ENCODE measurements at places on chromosomes 11 and 22.
A peak's percentile ranks its signal among the peaks of the same experiment; 100 is the strongest.

DNA sequence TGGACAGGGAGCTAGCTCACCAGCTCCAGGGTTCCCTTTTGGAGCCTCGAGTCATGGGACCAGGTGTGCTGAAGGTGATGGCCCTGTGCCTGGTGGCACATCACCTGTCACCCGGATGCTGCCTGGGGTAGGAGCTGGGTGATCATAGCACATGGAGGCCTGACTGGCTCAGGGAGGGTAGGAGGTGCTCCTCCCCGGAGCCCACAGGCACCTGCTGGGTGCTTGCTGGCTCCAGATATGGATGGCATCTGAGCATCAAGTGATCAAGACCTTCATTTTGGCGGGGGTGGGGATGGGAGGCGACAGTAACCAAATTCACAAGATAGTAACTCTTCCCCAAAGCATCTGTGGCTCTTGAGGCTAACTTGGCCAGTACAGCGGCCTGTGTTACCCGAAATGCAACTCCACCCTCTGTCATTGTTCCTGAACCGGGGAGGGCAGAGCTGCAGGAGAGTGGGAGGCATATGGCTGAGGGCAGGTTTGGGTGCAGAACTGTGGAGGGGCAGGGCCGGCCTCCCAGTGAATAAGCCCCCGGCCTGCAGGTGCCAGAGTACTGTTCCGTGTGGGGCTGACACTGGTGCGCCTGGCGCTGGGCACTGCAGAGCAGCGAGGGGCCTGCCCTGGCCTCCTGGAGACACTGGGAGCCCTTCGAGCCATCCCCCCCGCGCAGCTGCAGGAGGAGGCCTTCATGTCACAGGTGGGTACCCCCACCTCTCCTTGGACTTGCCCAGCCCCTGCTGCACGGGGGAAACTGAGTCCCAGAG lies 4.7 kb downstream of the TBC1D10C start:
- no peak for DNase-seq

DNA sequence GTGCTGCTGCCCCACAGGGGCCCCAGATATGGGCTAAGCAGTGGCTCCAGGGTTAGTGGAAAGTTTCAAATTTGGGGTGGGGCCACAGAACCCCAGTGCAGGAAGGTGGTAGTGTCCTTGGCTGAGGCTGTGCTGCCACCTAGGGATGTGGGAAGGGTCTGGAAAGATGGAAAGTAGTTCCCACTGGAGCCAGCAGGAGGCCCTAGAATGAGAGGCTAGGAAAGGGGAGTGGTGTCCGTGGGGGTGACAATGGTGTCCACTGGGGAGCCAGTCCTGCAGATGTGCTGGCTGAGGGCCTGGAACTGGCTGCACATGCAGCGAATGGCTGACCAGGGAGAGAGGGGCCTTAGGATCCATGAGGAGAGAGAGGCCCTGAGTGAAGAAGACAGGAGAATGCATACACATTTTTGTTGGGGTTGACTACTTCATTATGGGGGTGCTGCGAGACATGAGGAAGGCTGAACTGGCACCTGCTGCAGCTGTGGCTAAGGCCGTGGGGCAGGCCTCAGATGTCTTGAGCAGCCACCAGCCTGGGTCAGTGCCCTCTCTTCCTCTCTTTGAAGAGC lies 21.1 kb downstream of the RFPL3 start:
- DNase-seq = peak; percentile 16

DNA sequence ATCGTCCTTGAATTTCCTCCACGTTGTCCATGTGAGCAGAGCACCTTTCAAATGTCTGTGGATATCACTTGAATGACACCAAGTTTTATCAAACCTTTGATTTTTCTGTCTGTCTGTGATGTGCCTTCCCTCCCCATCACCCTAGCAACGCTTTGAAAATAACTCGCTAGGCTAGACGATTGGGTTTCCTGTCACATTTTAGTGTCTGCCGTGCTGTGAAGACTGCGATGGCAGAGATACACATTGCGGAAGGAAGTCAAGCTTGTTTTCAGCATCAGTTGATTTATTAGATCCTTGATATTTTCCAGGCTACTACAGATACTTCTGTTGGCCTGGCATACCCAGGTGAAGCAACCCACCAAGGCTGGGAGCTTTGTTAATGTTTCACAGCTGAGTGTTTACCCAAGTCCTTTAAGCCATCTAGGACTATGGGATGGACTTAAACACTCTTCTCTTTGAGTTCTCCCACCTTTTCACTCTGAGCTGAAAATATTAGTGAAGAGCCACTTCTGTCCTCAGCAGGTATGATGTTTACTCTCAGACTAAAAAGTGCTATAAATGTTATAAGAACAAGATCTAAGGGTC lies 93.6 kb upstream of the CD44 start:
- no peak for DNase-seq

- DNase-seq = no peak
These were observed 2.9 kb downstream of the TRPT1 start for GRCh38 chr11:64223001-64223651.

DNA sequence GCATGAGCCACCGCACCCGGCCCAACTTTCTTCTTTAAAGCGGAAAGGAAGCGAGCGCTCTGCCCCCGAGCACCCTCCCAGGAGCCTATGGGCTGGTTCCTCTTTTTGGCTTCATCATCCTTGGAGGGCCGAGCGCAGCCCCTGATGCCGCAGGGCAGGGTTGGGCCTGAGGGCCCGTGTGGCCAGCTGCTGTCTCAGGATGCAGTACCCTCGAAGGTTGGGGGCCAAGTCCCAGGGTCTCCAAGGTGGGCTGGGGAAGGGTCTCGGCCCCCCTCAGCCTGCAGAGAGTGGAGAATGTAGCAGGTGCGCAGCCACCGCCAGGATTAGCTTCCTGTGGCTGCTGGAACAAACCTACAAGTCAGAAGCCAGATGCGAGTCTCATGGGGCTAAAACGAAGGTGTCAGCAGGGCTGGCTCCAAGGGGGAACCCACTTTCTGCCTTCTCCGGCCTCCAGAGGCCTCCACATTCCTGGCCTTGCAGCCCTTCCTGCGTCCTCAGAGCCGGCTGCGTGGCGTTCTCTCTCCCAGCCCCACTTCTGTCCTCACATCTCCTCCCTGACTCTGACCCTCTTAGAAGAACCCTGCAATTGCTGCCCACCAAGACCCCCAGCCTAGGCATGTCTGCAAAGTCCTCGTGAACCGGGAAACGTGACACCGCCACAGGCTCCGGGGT lies 2.9 kb downstream of the PANX2 start:
- no peak for DNase-seq

DNA sequence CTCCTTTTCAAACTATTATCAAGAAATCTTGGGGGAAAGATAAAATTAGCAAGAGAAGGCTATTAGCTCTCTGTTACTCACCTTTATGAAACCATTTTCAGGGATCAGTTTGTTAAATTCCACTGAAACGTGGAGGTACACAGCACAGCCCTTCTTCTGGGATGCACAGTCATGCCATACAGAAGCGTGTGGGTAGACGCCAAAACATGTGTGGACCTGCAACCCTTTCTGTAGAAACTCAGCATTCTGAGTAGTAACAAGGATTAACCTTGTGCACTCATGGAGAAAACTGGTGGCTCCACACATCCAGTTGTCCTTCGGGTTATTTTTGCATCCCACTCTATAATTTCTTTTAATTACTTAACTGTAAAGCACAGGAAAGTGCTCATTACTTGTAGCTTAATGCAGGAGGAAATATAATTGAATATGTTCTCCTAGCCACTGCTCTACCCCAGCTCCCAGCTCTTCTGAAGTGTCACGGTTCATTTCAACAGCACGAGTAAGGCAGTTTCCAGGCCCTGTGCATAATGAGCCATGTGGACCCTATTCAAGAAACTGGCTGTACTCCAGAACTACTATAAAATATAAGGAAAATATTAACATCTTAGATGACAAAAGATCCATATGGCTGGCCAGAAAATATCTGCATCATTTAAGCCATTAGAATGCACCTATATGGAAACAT lies 26.1 kb downstream of the BDNF start:
- no peak for DNase-seq

DNA sequence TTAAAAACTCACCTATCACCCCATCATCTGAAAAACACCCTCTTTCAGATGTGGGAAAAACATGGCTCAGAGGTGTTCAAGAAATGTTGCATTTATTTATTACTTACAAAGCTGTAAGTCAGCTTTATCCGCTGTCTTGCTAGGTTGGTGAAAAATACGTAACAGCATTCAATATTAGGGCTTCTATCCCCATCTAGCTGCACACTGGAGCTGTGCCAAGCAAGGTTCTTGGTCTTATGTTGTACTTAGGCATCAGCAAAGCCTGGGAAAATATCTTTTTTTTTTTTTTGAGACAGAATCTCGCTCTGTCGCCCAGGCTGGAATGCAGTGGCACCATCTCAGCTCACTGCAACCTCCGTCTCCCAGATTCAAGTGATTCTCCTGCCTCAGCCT lies 7.5 kb downstream of the SERPING1 start:
- DNase-seq = no peak

- no peak for DNase-seq
These were observed 47.9 kb downstream of the ZNF280B start for GRCh38 chr22:22460635-22461034.

- no peak for DNase-seq
These were observed 1.7 kb upstream of the OR52E5 start for GRCh38 chr11:5891216-5891800.

DNA sequence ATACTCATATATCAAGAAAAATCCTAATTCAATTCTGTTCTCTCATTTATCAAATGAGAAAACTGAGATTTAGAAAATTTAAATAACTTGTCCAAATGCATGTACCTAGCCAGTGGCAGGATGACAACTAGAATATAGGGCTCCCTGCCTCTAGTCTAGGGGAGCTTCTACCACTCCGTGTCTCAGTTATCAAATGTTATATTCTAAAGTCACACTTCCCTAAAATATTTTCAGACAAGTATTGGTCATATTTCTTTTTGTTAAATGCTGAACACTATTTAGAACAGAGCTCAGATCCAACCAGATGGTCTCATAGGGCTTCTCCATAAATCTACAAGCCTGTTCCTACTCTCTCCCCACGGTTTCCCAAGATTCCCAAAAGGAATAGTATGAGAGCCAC lies 26.3 kb downstream of the KCNJ1 start:
- DNase-seq = no peak

DNA sequence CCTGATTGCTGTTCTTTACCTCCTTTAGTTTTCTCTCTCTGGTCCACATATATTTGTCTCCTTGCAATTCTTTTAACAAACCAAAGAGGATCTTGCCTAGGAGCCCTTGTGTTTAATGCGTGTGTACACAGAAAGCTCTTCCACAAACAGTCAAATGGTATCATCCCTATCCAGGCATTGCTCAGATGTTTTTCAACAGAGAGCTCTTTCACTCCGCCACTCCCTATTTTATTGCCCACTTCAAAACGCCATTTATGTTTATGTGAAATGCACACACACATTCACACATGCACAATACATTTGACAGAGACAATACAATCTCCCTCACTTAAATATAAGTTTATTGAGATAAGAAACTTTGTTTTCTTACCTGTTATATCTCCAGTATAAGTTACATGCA lies 4.7 kb downstream of the OR5AP2 start:
- no peak for DNase-seq

DNA sequence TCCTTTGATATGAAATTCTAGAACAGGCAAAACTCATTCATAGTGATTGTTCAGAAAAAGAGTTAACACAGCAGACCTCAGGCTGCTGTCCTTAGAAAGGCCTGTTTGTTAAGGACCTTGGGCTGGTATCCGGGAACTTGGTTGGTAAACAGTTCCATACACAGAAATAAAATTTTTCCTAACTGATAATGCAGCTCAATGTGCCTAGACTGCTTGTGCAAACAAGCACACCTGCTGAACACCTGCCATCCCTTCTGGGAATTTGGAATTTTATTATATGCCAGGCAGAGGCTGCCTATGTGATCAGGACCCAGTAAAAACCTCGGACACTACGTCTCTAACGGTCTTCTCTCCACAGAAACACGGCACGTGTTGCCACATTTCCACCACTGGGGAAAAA lies 11.5 kb downstream of the THAP12 start:
- DNase-seq = no peak

- DNase-seq = no peak
These were observed 44.0 kb upstream of the C11orf87 start for GRCh38 chr11:109378034-109378433.

- no peak for DNase-seq
These were observed 7.9 kb downstream of the NCAPD3 start for GRCh38 chr11:134215836-134216235.

GRCh38 chr11:6111673-6112072 lies 4.2 kb downstream of the OR56B4 start:
- DNase-seq = no peak

- DNase-seq = no peak
These were observed 16.0 kb upstream of the FEZ1 start for GRCh38 chr11:125512106-125512505.

GRCh38 chr11:80783561-80783960 lies 1342.7 kb upstream of the TENM4 start:
- no peak for DNase-seq

GRCh38 chr11:82988936-82989627 lies 82.6 kb downstream of the RAB30 start:
- no peak for DNase-seq

DNA sequence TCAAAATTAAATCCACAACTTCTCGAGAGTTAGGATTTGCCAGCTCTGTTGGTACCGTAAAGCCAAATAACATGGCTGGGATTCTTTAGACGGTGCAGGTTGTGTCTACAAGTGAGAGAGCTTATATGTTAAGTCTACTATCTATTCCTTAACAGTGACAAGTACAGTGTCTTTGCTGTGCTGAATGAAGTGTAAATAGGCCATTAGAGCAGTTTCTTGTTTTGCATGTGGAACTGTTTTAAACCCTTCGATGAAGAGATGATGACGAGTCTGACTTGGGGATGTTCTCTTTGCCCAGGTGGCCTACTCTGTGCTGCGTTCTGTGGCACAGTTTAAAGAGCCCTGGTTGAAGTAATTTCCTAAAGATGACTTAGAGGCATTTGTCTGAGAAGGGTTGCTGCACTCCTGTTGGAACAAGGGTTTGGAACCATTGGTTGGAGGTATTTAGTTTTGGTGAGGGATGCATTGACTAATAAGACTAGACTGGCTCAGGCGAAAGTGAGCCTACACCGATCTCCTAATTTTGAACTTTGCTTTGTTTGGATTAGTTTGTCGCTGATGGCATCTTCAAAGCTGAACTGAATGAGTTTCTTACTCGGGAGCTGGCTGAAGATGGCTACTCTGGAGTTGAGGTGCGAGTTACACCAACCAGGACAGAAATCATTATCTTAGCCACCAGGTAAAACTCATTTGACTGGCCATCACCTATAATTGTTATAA lies 988 bp downstream of the RPS3 start:
- DNase-seq = no peak

GRCh38 chr11:69918938-69919650 lies 99.9 kb upstream of the FGF3 start:
- DNase-seq = peak; percentile 53
